Astrocyte (in vitro differentiated cells and primary cell): ENCODE measurements at places on chromosomes 11 and 22. TPM values are rescaled to one million over a fixed set of nuclear protein-coding genes. Genes with fewer than 3 reads are reported as not detected.

Gene FGF19
- total RNA-seq, result not detected in 2 replicates

Gene MFRP
- not detected in 2 replicates for total RNA-seq

Gene PVALB
- not detected in 2 replicates for total RNA-seq

- H3K27me3 ChIP-seq, result no peaks in the 10 kb centered on the region
- no peak for DNase-seq
- H3K36me3 ChIP-seq, result no peaks in the 10 kb centered on the region
- no peak overlapping the region for H3K4me3 ChIP-seq
Observed at GRCh38 chr11:105156231-105156630, 16.7 kb upstream of the CARD18 start.

DNA sequence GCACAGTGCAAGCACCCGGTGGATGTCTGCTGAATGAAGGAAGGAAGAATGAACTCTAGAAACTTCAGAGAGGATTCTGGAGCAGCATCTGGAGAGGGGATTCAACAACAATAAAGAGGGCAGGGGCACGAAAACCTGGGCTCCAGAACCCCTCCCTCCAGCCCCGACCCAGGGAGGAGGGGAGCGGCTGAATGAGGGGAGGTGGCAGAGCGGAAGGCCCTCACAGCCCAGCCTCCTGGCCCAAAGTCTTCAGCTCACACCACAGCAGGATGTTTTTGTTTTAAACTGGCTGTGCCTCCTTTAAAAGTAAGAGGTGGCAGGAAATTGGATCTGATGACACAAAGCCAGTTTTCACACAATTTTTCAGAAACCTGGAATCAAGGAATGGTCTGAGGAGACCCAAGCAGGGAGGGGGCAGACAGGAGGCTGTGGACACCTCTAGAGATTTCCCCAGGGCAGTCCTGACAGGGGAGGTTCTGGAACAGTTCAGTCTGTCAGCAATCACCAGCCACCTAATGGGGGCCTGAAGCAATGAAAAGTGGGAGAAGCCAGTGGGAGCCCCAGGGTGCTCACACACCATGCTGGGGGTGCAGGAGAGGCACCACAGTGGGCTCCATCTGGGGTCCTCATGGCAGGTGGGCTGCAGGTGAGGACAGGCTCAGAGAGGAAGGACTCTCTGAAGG, 44.4 kb upstream of the TCF20 start:
- no peak overlapping the region for H3K27ac ChIP-seq
- peaks cover 2% of the 10 kb centered on the region for H3K27me3 ChIP-seq
- H3K36me3 ChIP-seq, result no peaks in the 10 kb centered on the region

DNA sequence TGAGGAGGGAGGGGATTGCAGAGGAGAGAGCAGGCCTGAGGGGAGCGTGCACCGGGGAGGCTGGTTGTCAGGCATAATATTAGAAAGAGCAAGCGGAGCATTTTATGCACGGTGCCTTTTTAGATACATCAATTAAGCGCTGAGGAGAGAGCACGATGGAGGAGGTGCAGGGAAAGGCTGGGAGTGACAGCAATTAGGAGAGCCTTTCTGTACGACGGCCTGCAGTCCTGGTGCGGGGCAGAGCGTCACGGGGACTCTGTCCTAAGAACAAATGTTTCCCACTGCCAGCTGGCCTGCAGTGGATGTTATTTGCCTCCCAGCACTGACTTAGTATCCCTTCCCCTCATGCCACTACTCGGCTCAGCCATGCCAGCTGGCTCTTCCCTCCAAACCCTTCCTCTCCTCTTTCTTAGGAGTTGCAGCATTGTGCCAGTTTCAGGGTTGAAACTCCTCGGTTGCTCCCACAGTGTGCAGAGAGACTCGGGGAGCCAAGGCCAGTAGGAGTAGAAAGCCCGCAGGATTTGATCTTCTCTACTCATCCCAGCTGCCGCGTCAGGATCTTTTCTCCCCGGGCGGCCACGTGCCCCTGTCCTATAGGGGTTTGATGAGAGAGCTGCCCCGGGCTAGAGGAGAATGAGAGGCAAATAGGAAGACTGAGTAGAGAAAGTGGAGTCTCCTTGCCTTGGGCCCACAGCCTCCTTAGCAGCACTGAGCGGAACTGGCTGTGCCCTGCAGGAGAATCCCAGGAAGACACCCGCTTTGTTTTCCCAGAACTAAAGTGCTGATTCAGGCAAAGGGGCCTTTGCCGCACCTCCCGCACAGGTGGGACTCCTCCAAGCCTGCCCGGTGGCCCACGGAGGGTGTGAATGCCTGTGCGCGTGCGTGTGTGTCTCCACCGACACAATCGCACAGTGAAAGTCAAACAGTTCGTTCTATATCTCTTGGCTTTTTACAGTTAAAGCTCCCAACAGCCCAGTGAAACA, 875.3 kb downstream of the NTM start:
- peaks cover 3% of the 10 kb centered on the region for H3K4me1 ChIP-seq
- H3K27ac ChIP-seq, result no peak overlapping the region
- no peaks in the 10 kb centered on the region for H3K27me3 ChIP-seq
- H3K36me3 ChIP-seq, result no peaks in the 10 kb centered on the region
- DNase-seq, result no peak

DNA sequence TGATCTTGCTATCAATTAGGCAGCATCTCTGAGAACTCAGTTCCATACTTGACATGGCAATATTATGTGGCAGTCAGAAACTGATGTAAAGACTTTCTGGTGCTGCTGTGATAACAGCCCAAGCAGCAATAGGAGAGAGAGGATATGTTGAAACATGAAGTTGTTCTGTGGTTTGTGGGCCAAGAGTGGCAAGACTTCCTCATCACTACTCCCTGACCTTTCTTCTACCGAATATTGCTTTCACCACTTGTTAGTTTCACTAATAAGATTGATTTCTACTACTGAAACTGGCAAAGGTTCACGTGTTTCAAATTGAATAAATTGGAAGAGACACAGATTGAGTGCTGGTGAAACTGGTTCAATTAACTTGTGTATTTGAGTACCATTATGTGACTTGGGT, 852.6 kb upstream of the RAG2 start:
- H3K4me1 ChIP-seq, result no peaks in the 10 kb centered on the region
- no peak overlapping the region for H3K4me3 ChIP-seq
- H3K27me3 ChIP-seq, result no peaks in the 10 kb centered on the region
- DNase-seq, result peak; percentile 3
- H3K27ac ChIP-seq, result no peak overlapping the region

DNA sequence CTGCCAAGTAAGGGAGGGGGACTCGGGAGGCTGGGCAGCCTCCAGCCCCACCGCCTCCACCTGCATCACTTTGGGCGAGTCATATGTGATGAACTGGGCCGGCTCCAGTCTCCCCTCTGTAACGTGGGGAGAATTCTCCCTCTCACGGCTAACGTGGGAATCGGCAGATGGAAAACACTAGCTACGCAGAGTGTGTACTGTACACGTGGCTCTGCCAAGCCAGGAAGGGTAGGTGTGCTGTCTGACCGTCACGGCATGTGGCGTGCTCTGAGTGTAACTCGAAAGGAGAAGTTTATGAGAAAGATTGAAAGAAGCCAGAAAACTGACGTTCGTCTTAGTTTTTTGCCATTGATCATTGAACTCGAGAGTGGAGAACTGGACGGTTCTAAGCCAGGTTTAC, 13.7 kb downstream of the TRMU start:
- DNase-seq, result no peak
- no peak overlapping the region for H3K4me3 ChIP-seq
- peaks cover 19% of the 10 kb centered on the region for H3K4me1 ChIP-seq
- no peak overlapping the region for H3K27ac ChIP-seq

GRCh38 chr22:32644252-32645100, 157.0 kb upstream of the TIMP3 start:
- no peak overlapping the region for H3K27ac ChIP-seq
- H3K4me1 ChIP-seq, result peaks cover 12% of the 10 kb centered on the region
- no peaks in the 10 kb centered on the region for H3K36me3 ChIP-seq

- no peak for DNase-seq
- no peak overlapping the region for H3K27ac ChIP-seq
- no peak overlapping the region for H3K4me3 ChIP-seq
- H3K36me3 ChIP-seq, result no peaks in the 10 kb centered on the region
- no peaks in the 10 kb centered on the region for H3K4me1 ChIP-seq
Observed at GRCh38 chr22:22480940-22481339, 27.6 kb downstream of the ZNF280B start.

- no peaks in the 10 kb centered on the region for H3K36me3 ChIP-seq
- peaks cover 40% of the 10 kb centered on the region for H3K4me1 ChIP-seq
- no peak for DNase-seq
- H3K27me3 ChIP-seq, result no peaks in the 10 kb centered on the region
Observed at GRCh38 chr11:2931771-2932738, 2.8 kb upstream of the PHLDA2 start.

DNA sequence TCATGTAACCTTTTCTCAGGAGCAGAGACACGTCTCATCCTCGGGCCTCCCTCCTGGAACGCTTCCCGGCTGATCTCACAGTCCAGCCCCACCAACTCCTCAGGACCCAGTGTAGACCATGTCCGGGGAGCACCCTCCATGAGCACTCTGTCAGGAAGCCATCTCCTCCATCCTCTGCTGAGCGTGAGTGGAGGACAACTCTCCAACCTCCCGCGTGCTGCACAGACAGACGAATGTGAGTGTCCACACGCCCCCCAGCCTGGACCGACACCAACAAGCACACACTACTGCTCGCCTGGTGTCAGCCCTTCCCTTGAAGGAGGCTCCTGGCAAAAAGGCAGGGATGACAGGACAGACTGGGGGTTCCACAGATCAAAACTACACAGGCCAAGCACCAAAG, 86.6 kb downstream of the SHANK2 start:
- H3K27ac ChIP-seq, result no peak overlapping the region
- H3K4me1 ChIP-seq, result no peaks in the 10 kb centered on the region
- no peak for DNase-seq
- H3K27me3 ChIP-seq, result no peaks in the 10 kb centered on the region
- H3K36me3 ChIP-seq, result no peaks in the 10 kb centered on the region
- H3K4me3 ChIP-seq, result no peak overlapping the region

DNA sequence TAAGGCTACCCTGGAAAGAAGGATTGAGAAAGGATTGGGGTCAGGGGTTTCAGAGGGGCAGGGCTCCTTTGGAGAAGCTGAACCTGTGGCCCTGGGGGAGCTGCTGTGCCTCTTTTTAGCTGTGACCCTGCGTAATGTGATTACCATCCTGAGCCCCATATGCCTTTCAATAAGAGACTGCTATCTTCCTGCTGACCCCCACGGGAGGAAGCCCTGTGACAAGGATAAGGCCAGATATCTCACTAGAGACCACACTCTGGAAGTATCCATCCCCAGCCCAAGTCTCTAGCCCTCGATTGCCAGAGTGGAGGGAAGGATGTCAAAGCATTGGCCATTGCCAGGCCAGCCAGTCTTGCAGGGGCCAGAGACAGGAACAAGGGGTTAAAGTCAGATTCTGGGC, 4.8 kb upstream of the SLC39A13 start:
- no peaks in the 10 kb centered on the region for H3K36me3 ChIP-seq
- no peaks in the 10 kb centered on the region for H3K27me3 ChIP-seq
- no peak overlapping the region for H3K27ac ChIP-seq
- peaks cover 6% of the 10 kb centered on the region for H3K4me1 ChIP-seq
- H3K4me3 ChIP-seq, result no peak overlapping the region

GRCh38 chr22:35549328-35549727, 8.7 kb downstream of the RASD2 start:
- H3K4me1 ChIP-seq, result peaks cover 8% of the 10 kb centered on the region
- no peak overlapping the region for H3K4me3 ChIP-seq
- H3K27ac ChIP-seq, result no peak overlapping the region
- peaks cover 7% of the 10 kb centered on the region for H3K27me3 ChIP-seq
- no peaks in the 10 kb centered on the region for H3K36me3 ChIP-seq

DNA sequence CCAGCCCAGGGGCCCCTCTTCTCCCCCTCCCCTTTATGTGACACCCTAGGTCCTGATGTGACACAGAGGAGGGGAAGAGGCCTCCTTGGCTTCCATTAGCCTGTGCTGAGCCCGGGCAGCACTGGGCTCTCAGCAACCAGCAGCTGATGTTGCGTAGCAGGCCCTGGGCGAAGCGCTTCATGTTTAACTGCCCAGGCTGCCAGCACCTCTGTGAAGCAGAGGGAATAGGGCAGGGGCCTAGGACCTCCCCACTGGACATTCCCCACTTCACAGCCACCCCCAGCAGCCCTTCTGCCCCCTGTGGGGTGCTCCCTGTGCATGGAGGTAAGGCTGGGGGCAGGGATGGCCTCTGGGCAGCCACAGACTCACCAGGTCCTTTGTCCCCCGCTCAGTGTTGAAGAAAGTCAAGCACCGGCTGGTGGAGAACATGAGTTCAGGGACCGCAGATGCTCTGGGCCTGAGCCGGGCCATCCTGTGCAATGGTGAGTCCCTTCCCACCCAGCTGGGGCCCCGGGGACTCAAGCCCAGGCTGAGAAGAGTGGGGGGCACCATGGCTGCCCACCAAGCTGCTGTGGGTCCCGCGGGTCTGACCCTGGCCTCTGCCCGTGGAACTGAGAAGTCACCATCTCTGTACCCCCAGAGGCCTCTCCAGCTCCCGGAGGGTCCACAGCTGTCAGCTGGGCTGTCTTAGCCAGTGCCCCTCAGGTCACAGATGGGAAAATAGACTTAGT, 11.6 kb downstream of the PICK1 start:
- H3K36me3 ChIP-seq, result no peaks in the 10 kb centered on the region
- H3K27me3 ChIP-seq, result no peaks in the 10 kb centered on the region
- H3K27ac ChIP-seq, result no peak overlapping the region
- no peak for DNase-seq
- H3K4me3 ChIP-seq, result no peak overlapping the region

GRCh38 chr22:17479135-17479534, 84.2 kb upstream of the SLC25A18 start:
- H3K4me1 ChIP-seq, result no peaks in the 10 kb centered on the region
- H3K27ac ChIP-seq, result no peak overlapping the region
- DNase-seq, result no peak
- no peaks in the 10 kb centered on the region for H3K36me3 ChIP-seq
- no peak overlapping the region for H3K4me3 ChIP-seq

DNA sequence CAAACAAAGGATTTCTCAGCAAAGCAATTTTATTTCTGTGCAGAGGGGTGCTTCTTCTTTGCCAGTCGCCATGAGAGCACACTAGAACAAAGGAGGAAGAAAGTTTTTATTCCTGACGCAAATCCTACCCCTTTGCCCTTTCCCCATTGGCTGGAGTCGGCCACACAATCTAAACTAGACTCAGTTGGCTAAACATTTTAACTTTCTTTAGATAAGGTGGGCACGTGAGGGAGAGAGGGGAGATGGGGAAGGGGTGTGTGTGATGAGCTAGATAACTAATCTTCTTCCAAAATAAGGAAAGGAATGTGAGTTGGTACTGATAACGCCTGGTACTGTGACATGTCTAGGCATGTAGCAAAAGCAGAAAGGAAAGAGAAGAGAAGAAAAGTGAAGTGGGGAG, 626 bp downstream of the TRIM22 start:
- H3K4me1 ChIP-seq, result peaks cover 18% of the 10 kb centered on the region
- DNase-seq, result peak; percentile 28
- H3K27ac ChIP-seq, result peak overlapping the region; percentile 83
- no peaks in the 10 kb centered on the region for H3K36me3 ChIP-seq
- peak overlapping the region; percentile 58 for H3K4me3 ChIP-seq
- H3K27me3 ChIP-seq, result no peaks in the 10 kb centered on the region

DNA sequence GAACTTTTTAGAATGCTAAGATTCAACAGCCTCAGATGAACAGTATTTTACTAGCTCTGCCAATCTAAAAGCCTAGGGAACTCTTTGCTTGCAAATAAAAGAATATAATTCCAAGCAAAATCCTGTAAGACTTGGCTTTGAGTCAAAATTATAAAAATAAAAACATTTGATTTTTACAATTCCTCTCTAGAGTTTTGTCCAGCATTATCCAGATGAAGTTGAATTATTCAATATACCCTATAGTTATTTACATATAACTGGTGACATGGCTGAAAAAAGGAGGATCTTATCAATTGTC, 378.3 kb downstream of the ETS1 start:
- DNase-seq, result no peak
- H3K36me3 ChIP-seq, result no peaks in the 10 kb centered on the region
- no peaks in the 10 kb centered on the region for H3K27me3 ChIP-seq
